Cortex of kidney (tissue), 1 donor: ENCODE measurements at places on chromosomes 4 and X.

- no peak for DNase-seq
Observed at GRCh38 chr4:42761804-42762203, 104.9 kb upstream of the ATP8A1 start.

- DNase-seq = no peak
Observed at GRCh38 chr4:118969359-118969758, 80.7 kb downstream of the SYNPO2 start.

GRCh38 chr4:20353646-20354045 is 101.9 kb downstream of the SLIT2 start:
- DNase-seq = no peak

- peak; percentile 98 for DNase-seq
Observed at GRCh38 chr4:184472614-184473498, 1.5 kb downstream of the IRF2 start.

DNA sequence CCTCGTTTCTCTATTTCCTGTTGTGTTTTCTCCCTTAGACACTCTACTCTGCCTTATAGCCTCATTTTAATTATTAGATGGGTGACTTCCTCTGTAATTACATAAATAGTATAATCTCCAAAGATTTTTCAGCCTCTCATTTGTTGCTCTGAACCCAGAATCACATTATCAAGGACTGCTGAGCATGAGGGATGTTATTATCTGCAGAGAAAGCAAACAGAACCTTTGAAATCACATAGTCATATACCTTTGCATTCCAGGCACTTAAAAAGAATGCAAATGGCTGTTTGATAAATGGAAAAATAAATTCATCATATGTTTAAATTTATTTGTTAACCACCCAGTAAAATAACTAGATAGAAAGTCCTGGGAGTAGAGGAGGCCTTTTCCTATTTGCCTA is 305.1 kb upstream of the PPP1R2C start:
- DNase-seq = no peak

DNA sequence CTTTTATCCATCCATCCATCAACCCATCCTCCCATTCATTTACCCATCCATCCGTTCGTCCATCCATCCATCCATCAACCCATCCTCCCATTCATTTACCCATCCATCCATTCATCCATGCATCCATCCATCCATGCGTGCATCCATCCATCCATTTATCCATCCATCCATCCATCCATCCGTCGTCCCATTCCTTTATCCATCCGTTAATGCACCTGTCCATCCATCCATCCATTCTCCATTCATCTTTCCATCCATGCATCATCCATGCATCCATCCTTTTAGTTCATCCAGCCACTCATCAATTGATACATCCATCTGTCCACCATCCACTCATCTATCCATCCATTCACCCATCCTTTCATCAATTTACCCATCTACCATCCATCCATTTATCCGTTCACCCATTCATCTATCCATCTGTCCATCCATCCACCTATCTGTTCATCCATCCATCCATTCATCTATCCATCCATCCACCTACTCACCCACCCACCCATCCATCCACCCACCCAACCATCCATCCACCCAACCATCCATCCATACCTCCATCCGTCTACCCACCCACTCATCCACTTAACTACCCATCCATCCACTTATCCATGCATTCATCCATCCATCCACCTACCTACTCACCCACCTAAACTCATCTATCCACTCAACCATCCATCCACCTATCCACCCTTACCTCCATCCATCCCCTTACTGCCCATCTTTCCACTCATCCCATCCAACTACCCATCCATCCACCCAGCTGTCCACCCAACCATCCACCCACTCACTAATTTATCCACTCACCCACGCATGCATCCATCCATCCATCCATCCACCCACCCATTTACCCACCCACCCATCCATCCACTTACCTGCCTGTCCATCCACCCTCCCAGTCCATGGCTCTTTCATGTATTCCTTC is 9.6 kb downstream of the CD99 start:
- no peak for DNase-seq

DNA sequence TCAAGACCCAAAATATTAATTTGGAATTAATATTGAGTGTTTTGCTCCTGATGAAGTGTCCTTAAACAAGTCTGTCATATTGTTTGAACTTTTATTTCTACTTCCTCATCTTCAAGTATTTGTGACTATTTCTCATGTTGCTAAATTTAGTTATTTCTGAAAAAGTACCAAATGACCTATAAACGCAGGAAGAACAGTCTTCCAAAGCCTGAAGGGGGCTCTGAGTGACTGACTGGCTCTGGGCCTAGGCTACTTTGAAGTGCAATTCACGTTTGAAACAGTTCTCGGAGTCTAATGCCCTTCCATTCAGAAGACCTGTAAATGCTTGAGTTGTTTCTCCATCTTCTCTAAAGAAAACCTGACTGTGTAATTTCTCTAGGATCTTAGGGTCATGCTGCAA is 26.5 kb downstream of the GALNT7 start:
- no peak for DNase-seq

DNA sequence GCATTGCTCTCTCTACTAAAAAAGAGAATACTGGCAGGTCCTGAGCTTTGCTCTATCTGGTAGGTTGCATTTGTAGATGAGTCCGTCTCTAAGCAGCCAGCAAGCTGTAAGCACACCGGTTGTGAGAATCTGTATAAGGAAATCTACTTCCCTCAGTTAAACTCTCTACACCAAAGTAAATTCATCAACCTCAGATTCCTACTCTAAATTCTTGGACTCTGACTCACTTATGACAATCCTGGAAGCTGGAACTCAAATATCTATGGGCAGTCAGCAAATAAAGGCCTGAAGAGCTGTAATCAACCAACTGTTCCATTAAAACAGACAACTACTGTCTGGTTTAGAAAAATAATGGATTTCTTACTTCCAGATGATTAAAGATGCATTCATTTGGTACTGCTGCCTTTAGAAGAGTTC is 37.9 kb downstream of the FAT1 start:
- DNase-seq = no peak

DNA sequence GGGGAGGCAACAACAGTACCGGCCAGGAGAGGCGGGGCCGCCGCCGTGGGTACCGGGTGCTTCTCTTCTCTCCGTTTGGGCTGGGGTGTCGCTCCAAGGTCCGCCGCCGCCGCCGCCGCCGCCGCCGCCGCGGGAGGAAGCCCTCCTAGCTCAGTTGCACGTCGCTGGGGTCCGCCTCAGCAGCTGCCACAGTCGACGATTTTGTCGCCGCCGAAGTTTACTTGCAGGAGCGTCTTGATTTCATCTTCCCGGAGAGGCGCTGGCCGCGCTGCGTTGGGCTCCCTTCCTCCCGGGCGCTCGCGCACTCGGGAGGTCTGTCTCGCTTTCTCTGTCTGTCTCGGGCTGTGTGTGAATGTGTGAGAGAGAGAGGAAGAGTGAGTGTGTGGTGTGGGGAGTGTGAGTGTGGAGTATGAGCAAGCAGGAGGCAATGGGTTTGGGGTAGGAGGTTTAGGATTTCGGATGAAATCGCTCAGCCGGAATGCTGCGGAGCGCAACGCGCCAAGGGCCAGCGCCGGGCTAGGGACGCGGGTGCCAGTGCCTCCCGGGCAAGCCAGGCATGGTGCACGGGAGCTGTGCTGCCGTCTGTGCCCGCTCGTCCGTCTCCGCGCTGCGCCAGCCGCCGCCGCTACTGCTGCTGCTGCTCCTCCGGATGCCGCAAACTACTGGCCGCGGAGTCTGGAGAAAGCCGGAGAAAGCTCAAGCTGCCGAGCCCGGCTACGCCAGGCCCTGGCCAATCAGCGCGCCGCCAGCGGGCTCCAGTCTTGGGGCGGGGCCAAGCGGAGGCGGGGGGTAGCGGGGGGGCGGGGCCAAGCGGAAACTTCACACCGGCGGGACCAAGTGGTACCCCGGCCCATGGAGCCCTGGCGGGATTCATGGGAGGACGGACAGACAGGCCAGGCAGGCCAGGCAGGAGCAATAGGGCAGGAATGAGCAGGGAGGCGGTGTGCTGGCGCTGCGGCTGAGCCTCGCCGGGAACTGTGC is at the start of gene PCDH19:
PCDH19 (minus strand) TSS at position 664 of the 981 bp plus-strand sequence. CDS start 1,676 bp downstream, outside the sequence.
- no peak for DNase-seq

- peak; percentile 9 for DNase-seq
Observed at GRCh38 chr4:48341776-48342605, 662 bp downstream of the SLAIN2 start.

- no peak for DNase-seq
Observed at GRCh38 chr4:184849185-184849584, 23.4 kb upstream of the ACSL1 start.

- DNase-seq = no peak
Observed at GRCh38 chr4:22897520-22898108, 204.9 kb downstream of the GBA3 start.

- DNase-seq = no peak
Observed at GRCh38 chr4:88803600-88804096, 106.0 kb upstream of the NAP1L5 start.

- DNase-seq = no peak
Observed at GRCh38 chrX:39377773-39378172, 576.5 kb downstream of the MID1IP1 start.

DNA sequence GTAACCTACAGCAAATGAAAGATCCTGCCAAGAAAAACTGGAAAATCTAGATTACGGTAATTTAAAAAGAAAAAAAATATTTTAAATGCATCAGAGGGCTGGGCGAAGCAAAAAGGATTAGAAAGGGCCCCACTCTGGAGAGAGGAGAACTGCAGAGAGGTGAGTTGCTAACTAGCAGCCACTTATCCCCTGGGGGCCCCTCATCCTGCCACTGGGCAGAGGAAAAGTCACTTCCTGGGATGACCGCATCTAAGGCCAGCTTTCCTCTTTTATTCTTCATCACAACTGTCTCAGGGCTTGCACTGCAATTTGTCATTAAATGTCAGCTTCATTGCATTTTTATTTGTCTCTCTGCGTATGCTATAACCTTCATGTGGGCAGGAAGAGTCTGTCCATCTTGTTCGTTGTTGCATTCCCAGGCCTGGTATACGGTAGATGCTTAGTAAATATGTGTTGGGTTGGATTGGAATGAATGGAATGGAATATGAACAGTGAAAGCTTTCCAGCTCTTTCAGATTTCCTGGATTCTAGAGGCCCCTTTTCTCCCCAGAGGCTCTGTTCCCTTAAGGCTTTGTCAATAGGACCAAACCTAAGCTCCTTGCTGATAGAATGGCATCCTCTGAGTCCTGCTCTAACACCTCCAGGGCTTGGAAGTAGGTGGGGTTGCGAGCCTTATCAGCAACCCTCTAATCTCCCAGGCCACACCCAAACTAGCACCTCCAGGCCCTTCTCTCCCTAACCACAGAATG is 58.9 kb downstream of the TLR10 start:
- DNase-seq = no peak

- no peak for DNase-seq
Observed at GRCh38 chr4:86657910-86658309, 63.8 kb downstream of the PTPN13 start.

GRCh38 chr4:41158274-41158673 is 56.1 kb downstream of the APBB2 start:
- DNase-seq = no peak

DNA sequence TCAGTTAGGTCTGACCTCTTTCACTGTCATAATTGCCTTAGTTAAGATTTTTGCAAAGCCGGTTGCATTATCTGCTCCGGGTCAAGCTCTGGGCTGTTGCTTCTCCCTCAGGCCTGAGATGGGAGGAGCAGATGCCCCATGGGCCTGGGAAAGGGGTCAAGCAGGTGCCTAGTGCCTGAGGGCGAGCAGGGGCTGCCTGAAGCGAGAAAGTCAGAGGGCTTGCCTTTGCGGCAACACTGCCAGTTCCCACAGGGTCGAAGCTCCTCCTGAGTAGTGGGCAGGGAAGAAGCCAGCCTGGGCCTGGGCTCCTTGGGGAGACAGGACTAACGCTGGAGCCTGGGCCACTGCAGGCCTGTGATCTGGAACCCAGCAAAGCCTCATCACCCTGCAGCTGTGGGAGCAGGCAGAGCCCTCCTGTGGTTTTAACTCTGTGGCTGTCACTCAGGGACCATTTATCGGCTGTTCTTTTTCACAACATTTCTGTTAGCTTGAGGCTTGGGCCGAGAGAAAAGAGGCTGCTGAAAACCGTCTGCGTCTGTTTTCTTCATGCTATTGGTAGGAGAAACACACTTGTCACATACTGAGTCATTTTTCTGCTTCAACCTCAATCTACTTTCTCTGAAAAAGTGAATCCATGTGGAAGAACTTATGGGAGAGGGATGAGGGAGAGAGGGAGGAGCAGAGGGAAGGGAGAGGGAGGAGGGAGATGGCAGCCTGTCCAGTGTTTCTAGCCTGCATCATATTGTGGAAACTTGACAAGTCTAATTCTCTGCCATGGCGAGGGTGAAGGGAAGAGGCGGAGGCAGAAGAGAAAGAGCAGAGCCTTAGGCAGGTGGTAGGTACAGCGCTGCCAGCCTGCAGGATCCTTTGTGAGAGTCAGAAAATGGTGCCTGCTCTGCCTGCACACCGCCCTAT is 68.4 kb downstream of the RHOH start:
- no peak for DNase-seq

DNA sequence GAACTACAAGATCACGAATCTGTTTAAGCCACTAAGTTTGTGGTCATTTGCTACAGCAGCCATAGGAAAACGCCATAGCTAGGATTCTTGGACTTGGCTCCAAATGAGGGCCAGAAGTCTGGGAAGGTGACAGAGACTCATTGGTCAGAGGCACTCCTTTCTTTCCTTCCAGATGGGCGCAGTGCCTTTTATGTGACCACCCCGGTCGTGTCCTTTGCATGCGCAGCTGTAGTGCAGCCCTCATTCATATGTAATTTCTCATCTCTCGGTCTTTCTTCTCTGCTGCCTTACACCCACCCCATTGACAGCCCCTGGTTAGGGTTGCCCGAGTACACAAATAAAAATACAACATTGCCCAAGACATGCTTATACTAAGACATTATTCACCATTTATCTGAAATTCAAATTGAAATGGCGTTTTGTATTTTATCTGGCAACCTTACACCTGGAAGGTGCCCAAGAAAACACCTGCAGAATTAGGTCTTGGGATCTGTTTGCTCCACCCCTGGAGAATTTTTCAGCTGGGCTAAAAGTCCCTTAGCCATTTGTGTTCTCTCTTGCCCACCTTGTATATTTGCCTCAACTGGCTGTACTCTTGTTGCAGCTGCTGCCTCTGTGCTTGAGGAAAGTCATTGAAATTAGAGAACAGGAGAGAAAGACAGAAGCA is 21.9 kb downstream of the CCKAR start:
- no peak for DNase-seq

- no peak for DNase-seq
Observed at GRCh38 chr4:26171941-26172340, 148.9 kb upstream of the RBPJ start.

- no peak for DNase-seq
Observed at GRCh38 chr4:111781611-111782010, 363.6 kb upstream of the FAM241A start.

- DNase-seq = no peak
Observed at GRCh38 chrX:22652596-22652995, 347.2 kb upstream of the DDX53 start.

DNA sequence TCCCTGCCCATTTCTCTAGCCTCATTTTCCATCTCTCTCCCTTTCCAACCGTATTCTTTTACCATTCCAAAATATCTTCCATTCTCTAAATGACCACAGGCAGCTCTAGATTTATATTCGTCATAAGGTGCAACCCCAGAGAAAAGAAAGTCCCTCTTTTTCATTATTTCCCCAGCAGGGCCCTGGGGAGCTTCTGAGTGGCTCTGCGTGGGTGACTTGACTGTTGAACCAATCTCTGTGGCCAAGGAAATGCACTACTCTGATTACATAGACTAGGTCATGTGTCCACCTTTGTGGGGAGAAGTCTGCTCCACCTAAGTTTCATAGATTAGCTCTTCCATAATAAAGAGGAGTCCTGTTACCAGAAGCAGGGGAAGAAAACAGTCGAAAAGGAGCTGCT is 51.4 kb downstream of the ATOH1 start:
- DNase-seq = no peak
